ENCODE measurements at places on chromosomes 4 and X.

DNA sequence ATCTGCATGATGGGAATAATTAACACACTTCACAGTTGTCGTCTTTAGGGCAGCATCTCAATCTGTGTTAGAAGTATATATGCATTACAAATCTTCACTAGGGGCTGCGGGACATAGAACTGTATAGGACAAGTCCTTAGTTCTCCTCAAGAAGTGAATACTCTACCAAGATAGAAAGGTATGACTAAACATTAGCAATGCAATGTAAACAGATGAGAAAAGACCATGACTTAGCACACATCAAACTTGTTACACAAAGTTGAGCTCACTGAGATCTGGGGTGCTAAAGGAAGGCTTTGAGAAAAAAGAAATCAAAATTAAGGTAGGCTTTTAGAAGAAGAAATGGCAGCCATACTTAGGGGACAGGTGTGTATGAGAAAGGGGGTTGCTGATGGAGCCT lies 182.1 kb upstream of the MAP3K15 start:
- DNase-seq, result no peak

- no peak for DNase-seq
These were observed 126.9 kb downstream of the ELOVL6 start for GRCh38 chr4:110071466-110071865.

- no peak for DNase-seq
These were observed 2.8 kb upstream of the RBM46 start for GRCh38 chr4:154778264-154778663.

- no peak for DNase-seq
These were observed 760.4 kb upstream of the PABPC4L start for GRCh38 chr4:134961963-134962362.

DNA sequence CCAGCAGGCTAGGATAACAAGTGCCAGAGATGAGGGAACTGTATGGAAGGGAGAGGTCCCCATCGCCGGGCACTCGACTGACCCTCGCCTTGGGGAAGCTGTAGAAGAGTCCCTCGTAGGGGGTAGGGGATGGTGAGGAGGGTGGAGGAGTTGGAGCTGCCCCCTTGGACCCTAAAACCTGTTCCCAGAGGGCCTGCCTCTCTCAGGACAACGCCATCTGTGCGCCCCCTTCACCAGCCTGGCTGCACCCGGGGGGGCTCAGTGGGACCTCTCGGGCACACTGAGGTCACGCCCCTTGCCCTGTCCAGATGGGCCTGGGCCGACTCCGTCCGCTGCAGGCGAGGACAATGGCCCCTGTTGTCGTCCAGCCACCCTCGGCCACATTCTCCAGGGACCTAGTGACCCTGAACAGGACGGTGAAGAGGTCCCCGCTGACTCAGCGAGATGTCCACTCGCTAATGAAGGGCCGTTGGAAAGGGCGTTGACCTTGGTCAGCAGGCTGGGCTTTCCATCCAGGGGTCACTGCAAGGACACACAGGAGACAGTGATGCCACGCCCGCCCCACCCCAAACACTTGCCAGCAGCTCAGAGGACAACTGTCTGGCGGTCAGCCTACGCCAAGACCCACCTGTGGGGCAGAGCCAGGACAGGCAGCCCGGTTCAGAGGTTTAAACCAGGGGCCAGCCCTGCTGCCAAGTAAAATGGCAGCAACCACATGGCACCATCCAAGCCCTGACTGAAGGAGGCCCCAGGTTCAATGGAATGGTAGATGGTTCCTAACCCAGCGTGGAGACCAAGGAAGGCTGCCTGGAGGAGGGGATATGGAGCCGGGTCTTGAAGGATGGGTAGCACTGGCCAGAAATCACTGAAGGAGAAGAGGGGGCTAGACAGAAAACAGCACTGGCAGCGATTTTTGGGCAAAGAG lies 51.2 kb downstream of the HMX1 start:
- no peak for DNase-seq

DNA sequence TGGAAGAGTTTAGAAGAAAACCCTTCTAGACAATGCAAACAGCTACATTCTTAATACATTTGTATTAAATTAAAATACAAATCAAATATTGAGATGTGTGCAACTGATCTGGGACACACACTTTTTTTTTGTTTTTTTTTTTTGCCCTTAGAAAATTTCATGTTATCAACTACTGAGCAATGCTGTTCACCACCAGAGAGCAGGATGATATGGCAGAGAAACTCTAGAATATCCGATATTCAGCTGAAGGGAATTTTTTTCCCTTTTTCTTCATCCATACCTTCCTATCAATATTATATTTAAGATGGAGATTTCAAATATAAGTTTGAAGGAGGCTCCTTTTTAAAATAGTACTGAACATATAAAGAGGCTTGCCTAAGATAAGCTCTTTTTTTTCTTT lies 1.0 kb downstream of the NDST3 start:
- DNase-seq, result no peak

- peak; percentile 28 for DNase-seq
These were observed 31.6 kb upstream of the C1QTNF7 start for GRCh38 chr4:15396157-15396800.

DNA sequence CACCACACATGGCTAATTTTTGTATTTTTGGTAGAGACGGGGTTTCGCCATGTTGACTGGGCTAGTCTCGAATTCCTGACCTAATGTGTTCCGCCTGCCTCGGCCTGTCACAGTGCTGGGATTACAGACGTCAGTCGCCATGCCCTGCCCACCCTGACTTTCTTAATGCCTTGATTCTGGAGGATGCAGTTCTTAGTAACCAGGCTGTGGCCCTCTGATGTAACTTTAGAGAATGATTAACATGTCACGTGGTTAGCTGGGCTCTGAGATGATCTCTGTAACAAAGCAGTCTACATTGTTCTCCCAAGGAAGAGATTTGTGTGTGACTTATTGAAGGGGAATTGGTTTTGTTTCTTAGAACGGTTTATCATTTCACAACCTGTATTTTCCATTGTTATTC lies 30.6 kb downstream of the ANK2 start:
- DNase-seq, result no peak

- no peak for DNase-seq
These were observed 33.2 kb downstream of the PPARGC1A start for GRCh38 chr4:23856630-23857029.

- DNase-seq, result no peak
These were observed 92.0 kb downstream of the FNIP2 start for GRCh38 chr4:158860856-158861255.

- no peak for DNase-seq
These were observed 231.0 kb downstream of the ADAMTS3 start for GRCh38 chr4:72338060-72338459.

- DNase-seq, result no peak
These were observed 1069.5 kb downstream of the DMD start for GRCh38 chrX:32141841-32142240.

GRCh38 chr4:8076023-8076422 lies 82.6 kb downstream of the ABLIM2 start:
- no peak for DNase-seq

DNA sequence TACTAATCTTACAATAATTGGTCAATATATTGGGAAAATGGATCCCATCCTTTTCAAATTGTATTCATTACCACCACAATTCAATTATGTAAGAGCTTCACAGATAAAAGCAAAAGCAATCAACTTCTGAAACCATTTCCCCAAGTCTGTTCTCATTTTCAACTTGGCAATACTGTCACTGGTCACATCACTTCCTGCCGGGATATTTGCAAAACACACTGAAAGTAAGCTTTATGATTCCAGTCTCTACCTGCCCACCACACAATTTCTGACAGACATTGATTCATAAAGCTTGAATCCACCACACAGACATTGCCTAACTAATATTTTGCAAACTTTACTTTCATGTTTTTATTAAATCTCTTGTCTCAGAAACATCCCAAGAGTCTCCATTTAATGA lies 53.6 kb downstream of the LIN54 start:
- DNase-seq, result no peak

Measured in stimulated activated CD8-positive, alpha-beta memory T cell treated with anti-CD3 and anti-CD28 coated beads, Interleukin-15, amount 100 ng/mL, for 48 hours (primary cell).